ENCODE measurements at places on chromosomes 5 and 9.

DNA sequence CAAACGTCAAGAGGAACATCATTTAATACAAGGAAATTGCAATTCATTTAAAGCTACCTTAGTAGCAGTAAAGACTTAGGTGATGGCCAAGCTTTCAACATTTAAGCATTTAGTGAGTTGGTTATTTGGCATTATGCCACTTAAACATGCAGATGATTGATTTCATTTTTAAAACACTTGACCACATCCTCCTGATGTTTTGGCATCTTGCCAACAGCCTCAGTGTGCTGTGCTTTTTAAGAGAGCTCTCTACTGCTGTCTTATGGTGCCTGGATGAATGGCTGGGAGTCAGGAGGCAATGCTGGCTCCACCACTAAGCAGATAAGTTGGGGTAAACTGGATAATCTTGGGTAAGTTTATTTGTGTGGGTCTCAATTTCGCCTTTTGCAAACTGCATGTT lies 364.5 kb downstream of the MAN2A1 start:
- H3K27ac ChIP-seq: peak overlapping the region; percentile 82
- H3K4me3 ChIP-seq: no peak overlapping the region
- peak; percentile 68 for DNase-seq
- no peaks in the 10 kb centered on the region for H3K36me3 ChIP-seq
- peaks cover 28% of the 10 kb centered on the region for H3K4me1 ChIP-seq
- no peaks in the 10 kb centered on the region for H3K27me3 ChIP-seq

DNA sequence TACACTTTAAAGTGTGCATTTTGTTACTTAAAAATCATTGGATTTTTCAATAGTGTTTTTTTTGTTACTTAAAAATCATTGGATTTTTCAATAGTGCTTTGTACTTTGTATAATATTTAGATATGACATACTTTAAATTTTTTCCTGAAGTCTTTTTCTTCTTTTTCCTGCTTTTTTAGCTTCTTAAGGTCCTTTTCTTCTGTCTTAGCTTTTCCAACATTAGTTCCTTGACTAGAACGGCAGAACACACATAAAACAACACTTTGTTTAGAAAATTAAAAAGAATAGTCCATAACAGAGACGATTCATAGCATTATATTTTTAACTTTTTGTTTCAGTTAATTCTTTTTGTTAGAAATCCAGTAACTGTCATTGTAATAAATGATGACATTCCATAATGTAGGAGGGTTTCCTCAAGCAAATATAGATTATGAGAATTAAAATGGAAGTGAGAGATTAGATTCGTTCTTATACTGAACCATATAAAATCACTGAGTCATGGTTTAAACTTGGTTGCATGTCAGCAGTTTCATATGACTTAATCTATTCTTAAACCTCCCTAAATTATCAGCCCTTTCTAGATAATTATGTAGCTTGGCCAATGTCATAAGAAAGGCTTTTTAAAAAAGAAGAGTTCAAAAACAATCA lies 45.3 kb upstream of the RICTOR start:
- H3K27me3 ChIP-seq: no peaks in the 10 kb centered on the region
- peaks cover 26% of the 10 kb centered on the region for H3K4me1 ChIP-seq
- peaks cover 68% of the 10 kb centered on the region for H3K36me3 ChIP-seq

DNA sequence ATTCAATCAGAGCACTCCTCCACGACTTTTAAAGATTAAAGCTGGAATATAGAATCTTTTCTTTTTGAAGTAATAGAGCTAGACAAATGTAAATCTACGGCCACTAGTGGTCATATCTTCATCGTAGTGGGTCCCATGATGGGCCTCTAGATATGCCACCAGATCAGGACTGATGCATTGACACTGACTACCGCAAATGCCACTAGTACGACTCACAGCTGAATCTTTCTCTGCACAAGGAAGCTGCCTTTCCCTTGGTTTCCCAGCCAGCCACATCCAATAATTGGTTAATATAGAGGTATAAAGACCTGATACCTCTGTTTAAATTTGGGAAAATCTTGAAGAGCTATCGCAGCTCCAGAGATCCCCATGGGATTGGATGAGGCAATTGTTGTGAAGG lies 37.8 kb upstream of the ADRB2 start:
- no peaks in the 10 kb centered on the region for H3K36me3 ChIP-seq
- no peak overlapping the region for H3K27ac ChIP-seq
- H3K4me1 ChIP-seq: peaks cover 27% of the 10 kb centered on the region
- H3K4me3 ChIP-seq: no peak overlapping the region
- no peak for DNase-seq

- DNase-seq: no peak
- H3K27ac ChIP-seq: no peak overlapping the region
- H3K36me3 ChIP-seq: no peaks in the 10 kb centered on the region
- peaks cover 10% of the 10 kb centered on the region for H3K27me3 ChIP-seq
- peaks cover 5% of the 10 kb centered on the region for H3K4me1 ChIP-seq
Observed at GRCh38 chr5:135669416-135669815, 90.6 kb upstream of the CXCL14 start.

- H3K4me3 ChIP-seq: no peak overlapping the region
- H3K36me3 ChIP-seq: no peaks in the 10 kb centered on the region
- no peaks in the 10 kb centered on the region for H3K27me3 ChIP-seq
- DNase-seq: no peak
- no peaks in the 10 kb centered on the region for H3K4me1 ChIP-seq
Observed at GRCh38 chr5:8019719-8020218, 150.8 kb downstream of the MTRR start.

DNA sequence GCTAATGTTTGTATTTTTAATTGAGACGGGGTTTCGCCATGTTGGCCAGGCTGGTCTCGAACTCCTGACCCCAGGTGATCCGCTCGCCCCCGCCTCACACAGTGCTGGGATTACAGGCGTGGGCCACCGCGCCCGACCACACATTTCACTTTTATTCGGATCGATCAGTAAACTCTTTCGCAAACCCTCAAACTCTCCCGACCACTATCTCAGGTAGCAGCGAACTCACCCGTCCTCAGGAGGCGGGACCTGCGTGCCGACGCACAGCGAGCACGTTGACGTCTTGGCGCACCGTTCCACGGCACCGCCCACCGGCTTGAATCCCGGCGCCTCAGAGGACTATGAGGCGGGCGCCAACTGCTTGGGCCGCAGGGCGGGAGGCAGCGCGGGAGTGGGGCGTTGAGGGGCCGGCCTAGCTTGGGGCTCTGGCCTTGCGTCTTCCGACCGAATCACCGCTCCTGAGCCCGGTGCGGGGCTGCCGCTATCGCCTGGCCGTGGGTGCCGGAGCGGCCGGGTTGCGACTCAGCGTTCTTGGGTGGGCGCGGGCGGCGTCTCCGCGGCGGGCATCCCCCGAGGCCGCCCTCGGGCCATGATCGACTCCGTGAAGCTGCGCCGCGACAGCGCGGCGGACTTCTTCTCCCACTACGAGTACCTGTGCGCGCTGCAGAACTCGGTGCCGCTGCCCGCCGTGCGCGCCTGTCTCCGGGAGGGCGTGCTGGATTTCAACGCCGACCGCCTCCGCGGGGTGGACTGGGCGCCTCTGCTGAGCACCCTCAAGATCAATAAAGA lies at the start of gene CEP78:
Gene CEP78 (plus strand): TSS at position 314 of the 789 bp plus-strand sequence. CDS start 276 bp downstream, at position 590.
- peak; percentile 86 for DNase-seq
- H3K27ac ChIP-seq: peak within 1 kb of the TSS; percentile 87
- no peaks in the 10 kb centered on the region for H3K27me3 ChIP-seq
- no peak within 1 kb of the TSS for H3K4me3 ChIP-seq

DNA sequence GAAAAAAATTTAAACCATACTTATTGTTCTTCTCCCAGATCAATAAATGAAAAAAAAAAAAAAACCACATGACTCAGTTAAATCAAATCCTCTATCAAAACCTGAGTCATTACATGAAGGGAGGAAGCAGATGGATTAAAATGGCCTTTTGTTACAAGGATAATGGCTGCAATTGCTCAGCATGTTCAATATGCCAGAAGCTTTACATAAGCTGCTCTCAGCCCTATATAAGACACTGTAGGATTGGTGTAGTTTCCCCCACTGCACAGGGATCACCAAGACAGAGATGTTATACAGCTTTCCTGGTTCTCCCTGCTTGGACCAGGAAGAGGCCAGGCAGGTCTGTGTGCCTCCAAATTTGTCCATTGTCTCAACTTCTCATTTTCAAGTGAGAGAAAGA lies 101.6 kb upstream of the MAP1B start:
- no peak overlapping the region for H3K27ac ChIP-seq
- no peak for DNase-seq
- no peaks in the 10 kb centered on the region for H3K4me1 ChIP-seq
- no peaks in the 10 kb centered on the region for H3K36me3 ChIP-seq

DNA sequence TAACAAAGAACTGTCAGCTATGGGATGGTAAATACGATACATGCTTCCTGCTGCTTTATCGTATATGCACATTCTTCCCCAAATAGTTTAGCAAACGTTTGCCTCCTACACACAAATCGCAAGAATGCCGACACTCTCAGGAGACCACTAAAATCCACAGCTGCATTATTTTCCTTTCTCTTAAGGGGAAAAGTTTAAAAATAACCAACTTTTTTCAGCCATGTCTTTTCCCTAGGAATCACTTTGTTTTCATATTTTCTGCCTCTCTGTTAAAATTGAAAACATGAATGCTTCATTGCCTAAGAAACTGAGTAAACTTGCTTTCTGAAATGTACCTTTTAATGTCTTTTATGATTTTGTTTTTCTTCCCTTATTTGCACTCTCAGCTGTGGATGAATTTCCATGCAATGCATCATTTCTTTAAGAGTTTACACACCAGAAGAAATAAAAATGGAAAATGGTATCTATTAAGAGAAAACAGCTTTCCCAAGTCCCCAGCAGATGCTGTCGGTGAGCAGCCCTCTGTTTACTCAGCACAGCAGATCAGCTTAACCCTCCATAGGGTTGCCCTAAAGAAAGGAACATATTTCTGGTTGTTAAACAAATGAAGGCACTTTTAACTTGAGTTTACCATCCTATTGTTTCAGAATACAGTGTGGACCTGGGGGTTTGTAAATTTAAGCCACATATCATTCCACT lies 66.2 kb downstream of the IZUMO3 start:
- H3K27me3 ChIP-seq: no peaks in the 10 kb centered on the region
- DNase-seq: no peak
- no peaks in the 10 kb centered on the region for H3K36me3 ChIP-seq
- no peaks in the 10 kb centered on the region for H3K4me1 ChIP-seq

DNA sequence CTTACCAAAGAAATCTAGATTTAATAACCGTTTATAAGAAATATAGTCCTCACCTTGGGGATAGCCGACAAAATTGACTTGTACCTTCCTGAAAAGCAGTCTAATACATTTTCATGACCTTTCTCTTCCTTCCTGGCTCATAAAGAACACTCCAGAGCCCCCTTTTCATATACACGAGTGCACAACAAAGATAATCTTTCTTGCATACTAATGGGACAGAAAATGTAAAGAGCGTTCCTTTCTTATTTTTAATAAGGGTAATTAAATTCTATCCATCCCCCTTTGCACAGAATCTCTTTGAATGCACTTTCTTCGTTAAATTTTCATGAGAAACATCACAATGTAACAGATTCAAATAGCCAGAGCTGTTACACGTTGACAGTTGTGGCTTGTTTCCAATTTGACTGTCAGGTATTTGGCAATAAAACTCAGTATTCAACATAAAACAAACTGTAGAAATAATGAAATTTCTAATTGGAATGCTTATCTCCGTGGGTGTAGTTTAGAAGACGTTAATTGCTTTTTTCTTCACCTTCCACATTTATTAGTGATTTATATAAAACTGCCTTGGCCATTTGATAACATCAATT lies 732.3 kb upstream of the DMAC1 start:
- no peaks in the 10 kb centered on the region for H3K36me3 ChIP-seq
- H3K27me3 ChIP-seq: no peaks in the 10 kb centered on the region
- DNase-seq: no peak
- no peak overlapping the region for H3K4me3 ChIP-seq
- no peak overlapping the region for H3K27ac ChIP-seq

DNA sequence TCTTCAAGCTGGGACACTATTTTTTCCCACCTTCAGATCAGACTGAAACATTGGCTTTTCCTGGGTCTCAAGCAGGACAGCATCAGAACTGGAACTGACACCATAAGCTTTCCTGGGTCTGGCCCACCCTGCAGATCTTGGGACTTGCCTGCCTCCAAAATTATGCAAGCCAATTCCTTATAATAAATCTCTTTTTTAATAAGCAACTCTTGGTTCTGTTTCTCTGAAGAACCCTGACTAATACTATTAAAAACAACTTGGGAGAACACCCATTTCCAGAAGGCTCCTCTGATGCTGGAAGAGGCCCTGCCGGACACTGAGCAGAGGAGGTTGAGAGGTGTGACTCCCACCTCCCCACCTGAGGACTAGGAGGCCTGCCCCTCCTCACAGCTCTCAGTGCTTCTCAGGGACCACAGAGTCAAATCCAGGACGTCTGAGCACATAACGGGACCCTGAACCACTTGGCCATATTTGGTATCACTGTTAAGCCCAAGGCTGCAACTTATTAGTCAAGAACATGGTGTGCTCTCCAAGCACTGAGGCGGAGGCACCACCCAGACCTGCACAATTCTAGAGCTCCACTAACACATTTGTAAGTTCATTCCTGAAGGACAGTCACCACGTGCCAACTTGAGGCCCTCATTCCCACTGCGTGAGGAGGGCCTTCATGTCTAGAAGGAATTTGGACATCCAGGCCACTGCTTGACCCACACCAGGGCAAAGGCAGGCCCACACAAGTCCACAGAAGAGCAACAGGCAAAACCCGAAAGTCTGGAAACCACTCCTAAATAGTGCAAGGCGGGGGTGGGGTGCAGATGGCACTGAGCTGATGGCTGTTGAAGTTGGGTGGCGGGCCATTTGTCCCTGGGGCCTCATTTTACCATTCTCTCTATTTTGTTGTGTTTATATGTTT lies 9.5 kb downstream of the SHC3 start:
- H3K27ac ChIP-seq: no peak overlapping the region
- no peaks in the 10 kb centered on the region for H3K4me1 ChIP-seq
- no peak for DNase-seq

DNA sequence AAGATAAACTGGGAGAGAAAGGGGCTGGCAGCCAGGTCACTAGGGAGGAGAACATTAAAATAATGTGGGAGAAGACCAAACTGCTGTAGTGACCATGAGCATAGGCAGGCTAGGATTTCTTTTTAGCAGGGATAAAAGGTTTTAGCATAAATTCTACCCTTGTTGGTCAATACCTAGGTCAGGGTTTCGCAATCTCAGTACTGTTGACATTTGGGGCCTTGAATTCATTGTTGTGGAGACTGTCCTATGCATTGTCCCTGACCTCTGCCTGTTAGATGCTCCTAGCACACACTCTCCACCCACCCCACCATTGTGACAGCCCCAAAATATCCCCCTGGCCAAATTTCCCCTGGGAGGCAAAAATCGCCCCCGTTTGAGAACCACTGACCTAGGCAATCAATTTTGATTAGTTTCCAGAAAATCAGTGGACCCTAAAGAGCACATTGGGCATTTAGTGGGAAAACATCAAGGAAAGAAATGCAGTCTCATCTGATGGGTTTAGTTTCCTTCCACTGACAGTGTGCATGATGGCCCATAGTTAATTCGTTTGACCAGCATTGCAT lies 181.4 kb downstream of the NTRK2 start:
- no peaks in the 10 kb centered on the region for H3K27me3 ChIP-seq
- H3K4me3 ChIP-seq: no peak overlapping the region
